ENCODE measurements at places on chromosomes 11 and 22.

GRCh38 chr11:124276081-124276480, 19.9 kb downstream of the OR8G5 start:
- DNase-seq: no peak

DNA sequence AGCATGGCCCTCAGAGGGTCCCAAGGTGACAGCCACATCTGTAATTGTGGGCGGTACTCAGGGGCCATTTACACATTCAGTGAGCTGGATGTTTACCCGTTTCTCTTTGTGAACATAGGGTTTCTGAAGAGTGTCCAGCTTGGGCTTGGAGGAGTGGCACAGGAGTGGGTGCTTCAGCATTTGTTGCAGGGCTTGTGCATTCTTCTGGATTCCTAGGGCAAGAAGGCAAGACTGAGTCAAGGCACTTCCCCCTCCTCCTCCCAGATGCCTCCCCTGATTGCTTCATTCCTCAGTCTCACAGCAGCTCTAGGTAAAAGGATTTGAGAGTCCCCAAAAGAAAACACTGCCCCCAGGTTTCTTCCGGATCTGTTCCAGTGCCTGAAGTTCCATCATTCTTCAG, 95.4 kb downstream of the RNF169 start:
- DNase-seq: no peak

DNA sequence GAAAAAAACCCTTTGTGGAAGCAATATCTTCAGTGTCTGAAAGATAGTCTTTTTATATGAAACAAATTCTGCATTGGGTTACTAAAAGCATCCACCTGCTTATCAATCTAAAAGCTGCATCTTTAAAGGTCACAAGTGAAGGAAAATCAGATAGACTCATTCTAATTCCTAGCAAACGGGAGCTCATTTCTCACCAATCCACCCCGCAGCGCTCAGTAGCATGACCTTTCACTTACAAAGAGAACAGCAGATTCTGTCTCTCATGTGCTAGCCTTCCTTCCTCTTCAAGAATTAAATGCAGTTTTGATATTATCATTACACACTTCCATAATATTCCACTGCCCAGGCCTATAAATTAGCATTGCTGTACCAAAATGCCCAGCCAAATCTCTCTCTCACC, 212.9 kb downstream of the CADM1 start:
- DNase-seq: no peak

DNA sequence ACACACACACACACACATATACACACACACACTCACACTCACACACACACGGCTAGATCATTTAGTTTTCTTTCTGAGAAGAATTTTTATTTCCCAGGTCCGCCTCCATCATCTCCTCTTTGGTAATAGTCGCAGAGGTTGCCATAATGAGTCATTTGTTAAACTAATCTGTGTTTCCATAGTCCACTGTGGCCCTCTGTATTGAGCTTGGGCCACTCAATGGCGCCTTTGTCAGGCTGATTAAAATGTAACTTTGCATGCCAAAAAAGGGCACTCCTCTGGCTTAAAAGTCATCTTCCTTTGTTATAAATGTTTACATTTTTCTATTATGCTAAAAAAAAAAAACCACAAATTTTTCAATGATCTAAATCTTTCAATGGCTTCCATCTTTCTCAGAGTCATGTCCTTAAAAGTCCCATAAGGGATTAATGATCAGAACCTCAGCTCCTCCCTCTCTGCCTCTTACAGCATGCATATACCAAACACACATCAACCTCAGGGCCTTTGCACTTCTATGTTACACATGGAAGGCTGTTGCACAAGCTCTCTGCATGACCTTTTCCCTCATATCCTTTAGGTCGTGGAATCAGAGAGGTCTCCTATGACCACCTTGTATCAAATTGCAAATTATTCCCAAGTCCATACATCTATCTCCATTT, 35.3 kb downstream of the EHF start:
- no peak for DNase-seq

GRCh38 chr11:2561696-2562581, 117.1 kb downstream of the KCNQ1 start:
- DNase-seq: no peak
